ENCODE measurements at places on chromosomes 4 and X.

DNA sequence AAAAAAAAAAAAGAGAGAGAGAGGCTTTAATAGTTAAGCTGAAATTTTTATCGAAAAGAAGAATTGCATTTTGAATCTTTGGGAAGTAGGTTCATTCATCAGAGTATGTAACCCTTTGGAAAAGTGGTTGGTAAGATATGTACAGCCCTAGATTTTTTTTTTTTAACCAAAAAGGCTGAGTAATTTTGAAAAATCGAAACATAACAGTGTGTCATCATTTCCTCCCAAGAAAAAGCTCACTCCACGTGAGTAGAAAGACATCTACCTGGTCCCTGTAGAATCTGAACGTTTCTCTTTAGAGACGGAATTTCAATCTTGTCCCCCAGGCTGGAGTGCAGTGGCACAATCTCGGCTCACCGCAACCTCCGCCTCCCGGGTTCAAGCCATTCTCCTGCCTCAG is 16.2 kb downstream of the SHOX start:
- DNase-seq = no peak

GRCh38 chrX:1398431-1399340 is 6.8 kb upstream of the SLC25A6 start:
- DNase-seq = no peak

DNA sequence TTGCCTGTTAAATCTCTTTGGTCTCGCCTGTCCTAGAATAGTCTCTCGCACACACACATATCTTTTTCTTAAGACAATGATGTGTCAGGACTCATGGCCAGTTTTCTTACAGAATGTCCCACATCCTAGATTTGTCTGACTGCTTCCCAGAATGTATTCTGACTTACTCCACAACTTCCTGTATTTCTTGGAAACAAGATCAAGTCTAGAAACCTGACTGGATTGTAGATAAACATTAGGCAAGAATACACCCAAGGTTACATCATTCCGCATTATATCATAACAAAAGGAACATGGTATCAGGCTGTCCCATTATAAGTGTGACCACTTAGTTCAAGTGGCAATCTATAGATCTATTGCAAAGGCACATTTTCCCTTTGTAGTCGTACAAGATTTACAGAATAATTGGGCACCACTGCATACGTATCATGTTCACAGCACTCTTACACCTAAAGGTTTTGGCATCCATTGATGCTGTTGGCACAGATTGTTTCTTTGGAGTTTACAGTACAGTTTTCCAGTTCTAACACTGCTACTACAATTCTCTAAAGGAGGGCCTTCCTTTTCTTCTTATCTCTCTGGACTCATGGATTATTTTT is 56.4 kb downstream of the FBXW7 start:
- no peak for DNase-seq

GRCh38 chr4:138663883-138664282 is 351.7 kb upstream of the NOCT start:
- no peak for DNase-seq

- DNase-seq = no peak
These were observed 120.9 kb downstream of the MBNL3 start for GRCh38 chrX:132367984-132368383.

- no peak for DNase-seq
These were observed 5.8 kb downstream of the GTPBP6 start for GRCh38 chrX:312621-313331.

GRCh38 chr4:152643153-152644035 is 36.4 kb downstream of the TMEM154 start:
- no peak for DNase-seq

GRCh38 chr4:7396186-7396910 is 38.4 kb downstream of the PSAPL1 start:
- DNase-seq = no peak

- DNase-seq = no peak
These were observed 99.6 kb upstream of the SHOX start for GRCh38 chrX:530726-531610.

DNA sequence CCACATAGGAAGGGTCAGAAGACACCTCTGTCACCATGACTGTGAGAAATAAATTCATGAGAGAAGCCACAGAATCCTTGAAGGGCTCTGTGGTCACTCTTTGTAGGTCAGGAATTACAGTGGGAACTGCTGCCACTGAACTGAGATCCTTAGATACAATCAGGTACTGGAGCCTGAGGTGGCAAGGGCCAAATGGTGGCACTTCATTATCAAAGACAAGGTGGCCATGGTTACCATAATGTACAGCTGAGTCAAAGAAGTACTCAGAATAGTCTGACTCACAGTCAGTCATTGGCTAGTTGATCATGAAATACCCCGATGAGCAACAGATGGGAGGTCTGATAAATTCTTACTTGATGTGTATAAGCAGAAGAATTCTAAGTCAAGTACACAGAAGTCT is 131.9 kb downstream of the RTL3 start:
- no peak for DNase-seq

- no peak for DNase-seq
These were observed 208.6 kb downstream of the VEGFC start for GRCh38 chr4:176584031-176584606.

DNA sequence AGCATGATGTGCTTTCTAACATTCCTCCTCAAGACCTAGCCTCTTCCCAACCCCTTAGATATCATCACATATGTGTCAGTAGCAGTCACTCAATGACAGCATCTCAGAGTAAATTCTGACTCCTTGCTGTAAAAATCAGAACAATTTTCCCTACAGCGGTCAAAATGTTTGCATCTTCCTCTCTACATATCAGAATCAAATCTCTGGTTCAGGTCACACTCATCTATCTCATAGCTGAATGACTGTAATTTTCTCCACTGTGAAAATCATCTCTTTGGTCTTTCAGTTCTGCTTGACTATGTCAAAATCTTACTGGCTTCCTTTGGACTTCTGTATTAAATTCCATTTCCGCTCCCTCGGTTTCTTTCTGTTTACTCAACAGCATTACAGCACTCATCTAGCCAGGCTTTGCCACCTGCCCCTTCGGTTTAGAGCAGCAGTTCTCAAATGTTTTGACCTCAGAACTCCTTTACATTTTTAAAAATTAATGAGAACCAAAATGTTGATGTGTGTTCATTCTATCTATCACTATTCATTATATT is 57.3 kb downstream of the AGA start:
- DNase-seq = no peak

GRCh38 chr4:39450618-39451017 is 8.1 kb downstream of the RPL9 start:
- DNase-seq = no peak

GRCh38 chrX:131802836-131803626 is 220.1 kb upstream of the STK26 start:
- peak; percentile 36 for DNase-seq

DNA sequence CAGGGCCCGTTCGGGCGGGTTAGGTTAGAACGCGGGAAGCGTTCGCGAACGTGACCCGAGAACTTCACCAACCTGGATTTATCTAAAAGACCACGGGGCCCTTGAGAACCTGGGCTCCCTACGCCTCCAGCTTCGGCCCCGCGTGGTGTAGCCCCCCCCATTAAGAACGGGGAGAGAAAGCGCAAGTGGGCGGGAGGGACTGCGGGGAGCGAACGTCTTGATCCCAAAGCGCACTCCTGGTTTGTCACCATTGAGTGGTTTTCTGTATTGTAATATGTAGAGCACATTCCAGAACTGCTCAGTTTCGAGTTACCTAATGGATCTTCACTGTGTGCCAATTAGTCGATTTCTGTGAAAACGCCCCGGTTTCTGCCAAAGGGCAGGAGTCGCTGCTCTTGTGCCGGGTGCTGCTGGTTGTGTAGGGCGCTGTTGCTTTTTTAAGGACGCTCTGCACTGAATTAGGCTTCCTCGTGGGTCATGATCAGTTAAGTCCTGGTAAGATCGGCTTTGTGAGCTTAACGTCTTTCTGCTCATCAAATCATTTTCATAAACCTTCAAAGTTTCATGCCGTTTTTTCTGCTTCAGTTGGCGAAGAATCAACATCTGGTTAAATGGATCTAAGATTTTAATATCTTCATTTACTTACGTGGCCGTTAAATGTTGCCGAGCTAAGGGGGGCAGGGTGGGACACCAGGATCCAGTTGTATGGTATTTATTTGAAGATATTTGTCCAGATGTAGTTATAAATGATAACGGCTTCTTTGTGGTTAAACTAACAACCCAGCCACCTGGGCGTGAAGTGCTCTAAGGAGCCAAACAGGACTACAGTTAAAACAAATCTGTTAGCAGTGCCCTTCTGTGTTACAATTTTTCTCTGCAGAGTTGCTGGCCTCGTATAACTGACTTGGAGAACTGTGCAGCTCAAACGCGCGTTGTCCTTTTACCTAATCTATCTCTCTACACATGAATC is 809 bp downstream of the MND1 start:
- peak; percentile 22 for DNase-seq

GRCh38 chr4:185740471-185740873 is 71.5 kb downstream of the SORBS2 start:
- DNase-seq = no peak

GRCh38 chr4:184850431-184851199 is 24.8 kb upstream of the ACSL1 start:
- DNase-seq = no peak

DNA sequence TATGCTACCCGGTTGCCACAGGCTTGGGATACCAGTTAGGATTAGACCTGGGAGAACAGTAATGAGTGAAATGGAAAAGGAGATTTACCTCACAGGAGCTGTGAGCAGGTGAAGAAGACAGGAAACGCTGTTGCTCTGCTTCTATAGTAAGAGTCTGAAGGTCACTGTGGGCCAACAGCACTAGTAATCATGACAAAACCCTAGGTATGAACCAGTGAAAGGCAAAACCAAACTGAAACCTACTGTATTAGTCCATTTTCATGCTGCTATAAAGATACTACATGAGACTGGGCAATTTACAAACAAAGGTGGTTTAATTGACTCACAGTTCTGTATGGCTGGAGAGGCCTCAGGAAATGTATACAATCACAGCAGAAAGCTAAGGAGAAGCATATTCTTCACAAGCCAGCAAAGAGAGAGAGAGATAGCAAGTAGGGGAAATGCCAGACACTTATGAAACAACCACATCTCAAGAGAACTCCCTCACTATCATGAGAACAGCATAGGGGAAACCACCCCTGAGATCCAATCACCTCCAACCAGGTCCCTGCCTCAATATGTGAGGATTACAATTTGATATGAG is 736.7 kb upstream of the INTU start:
- no peak for DNase-seq

DNA sequence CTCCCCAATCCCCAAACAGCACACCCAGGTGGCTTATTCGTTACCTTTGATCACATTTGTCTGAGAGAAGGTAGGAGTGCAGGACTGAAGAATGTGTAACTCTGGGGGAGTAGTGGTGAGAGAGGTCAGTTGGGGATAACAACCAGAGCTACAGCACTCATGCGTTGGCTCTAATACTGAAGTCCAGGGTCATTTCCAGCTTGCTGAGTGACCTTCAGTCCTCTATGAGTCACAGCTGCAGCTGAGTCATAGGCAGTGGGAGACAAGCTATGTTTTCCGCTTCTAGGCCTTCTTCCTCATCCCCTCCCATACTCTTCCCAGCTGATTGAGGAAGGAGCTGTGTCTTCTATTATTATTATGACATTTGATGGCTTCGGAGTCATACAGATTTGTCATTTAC is 31.6 kb upstream of the CT47C1 start:
- no peak for DNase-seq

- DNase-seq = no peak
These were observed 19.9 kb downstream of the SEPTIN11 start for GRCh38 chr4:76969495-76969894.

GRCh38 chrX:109840585-109840984 is 107.5 kb upstream of the ACSL4 start:
- no peak for DNase-seq

DNA sequence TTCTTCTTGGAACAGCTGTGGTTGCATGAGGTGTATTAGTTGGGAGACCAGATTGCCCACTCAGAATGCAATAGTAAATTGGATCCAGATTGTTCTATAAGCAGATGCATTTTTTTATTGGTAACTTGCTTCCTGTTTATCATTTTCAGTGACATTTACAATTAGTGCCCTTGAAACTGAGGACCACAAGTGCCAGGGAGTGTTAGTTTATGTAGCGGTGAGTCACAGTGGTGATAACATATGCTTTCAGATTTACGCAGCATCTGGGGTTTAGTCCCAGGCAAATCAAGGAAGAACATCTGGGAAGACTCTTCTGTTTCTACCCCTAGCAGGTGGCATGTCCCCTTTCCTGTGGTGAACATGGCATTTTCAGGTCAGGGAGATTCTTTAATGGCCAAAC is 24.1 kb downstream of the FRMPD4 start:
- no peak for DNase-seq

GRCh38 chrX:69565247-69565815 is 50.6 kb upstream of the EDA start:
- no peak for DNase-seq

DNA sequence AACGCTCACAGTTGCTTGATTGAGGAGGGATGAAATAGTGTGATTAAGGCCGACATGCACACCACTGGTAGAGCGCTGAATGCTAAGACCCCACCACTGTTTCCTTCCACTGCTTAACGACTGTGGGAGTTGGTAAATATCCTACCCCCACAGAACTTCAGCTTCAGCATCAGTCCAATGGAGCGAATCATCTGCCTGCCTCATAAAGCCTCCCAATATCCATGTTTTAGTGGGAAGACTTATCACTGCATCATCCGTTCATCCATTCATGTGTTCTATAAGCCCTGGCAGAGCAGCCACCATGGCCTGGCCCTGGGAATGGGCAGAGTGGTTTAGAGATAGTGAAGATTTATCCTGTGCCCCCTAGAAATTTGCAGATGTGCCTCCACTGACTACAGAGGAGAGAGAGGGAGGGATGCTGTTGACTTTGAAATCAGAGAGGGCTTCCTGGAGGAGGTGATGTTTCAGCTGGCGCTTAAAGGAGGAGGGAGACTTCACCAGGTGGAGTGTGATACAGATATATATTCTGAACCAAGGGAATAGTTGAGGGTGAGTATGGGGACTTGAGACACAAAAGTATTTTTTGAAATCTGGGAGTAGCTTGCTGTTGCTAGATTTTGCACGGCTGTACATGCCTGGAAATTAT is 71.9 kb upstream of the STX18 start:
- no peak for DNase-seq

DNA sequence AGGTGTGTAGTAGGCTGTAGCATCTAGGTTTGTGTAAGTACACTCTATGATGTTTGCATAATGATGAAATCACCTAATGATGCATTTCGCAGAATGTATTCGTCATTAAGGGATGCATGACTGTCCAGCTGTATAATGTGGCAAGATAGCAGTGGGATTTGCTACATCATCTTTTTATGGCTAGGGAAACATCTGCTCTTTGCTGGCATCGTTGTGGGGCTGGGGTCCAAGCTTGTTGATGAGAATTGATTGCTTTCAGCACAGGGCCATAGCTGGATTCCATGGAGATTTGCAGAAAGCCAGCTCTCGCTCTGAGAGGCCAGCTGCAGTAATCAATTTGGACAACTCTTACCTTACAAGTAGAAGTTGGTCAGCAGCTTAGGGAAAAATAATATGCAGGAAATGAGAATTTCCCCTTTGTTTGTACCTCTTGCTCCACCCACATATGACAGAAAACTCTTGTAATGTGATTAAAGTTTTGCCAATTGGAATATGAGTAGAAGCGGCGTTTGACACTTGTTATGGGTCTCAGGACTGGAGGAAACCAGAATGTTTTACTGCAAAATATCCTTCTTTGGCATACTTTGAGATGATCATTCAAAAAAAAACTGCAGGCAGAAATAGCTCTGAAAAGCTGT is 310.5 kb downstream of the RAPGEF2 start:
- no peak for DNase-seq

All from stimulated activated CD8-positive, alpha-beta memory T cell treated with anti-CD3 and anti-CD28 coated beads, Interleukin-12 subunit alpha, Interleukin-12 subunit beta, amount 100 ng/mL, for 4 hours (primary cell).